ENCODE measurements at places on chromosomes 6 and 20.

DNA sequence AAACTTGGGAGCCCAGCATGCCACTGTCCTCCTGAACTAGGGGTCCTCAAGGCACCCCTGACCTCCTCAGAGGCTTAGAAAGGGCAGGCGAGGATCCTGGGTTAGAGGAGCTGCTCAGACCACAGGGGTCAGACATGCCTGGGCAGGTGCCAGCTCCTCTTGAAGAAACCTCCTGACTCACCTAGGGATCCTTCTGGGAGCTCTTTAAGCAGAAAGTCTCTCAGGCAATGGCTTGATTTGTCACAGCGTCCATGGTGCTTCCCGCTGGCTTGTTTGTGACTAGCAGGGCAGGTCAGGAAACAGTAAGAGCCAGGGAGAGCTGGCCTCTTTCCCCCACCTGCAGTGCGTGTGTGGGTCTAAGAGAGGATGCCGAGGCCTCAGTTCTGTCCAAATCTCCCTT, 174.5 kb upstream of the SNX9 start:
- DNase-seq = no peak

DNA sequence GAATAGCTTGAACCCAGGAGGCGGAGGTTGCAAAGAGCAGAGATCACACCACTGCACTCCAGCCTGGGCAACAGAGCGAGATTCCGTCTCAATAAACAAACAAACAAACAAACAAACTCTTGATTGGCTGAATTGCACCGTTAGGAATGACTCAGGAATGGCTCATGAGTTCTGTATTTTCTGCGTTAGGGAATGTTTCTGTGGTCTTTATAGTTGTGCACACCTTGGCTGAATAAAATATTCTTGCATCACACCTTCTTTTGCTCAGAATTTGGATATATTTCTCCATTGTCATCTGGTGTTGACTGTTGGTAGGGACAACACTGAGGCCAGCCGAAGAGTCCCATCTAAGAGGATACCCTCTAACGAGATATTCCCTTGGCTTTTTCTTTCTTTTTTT, 19.6 kb upstream of the PI16 start:
- DNase-seq = no peak

DNA sequence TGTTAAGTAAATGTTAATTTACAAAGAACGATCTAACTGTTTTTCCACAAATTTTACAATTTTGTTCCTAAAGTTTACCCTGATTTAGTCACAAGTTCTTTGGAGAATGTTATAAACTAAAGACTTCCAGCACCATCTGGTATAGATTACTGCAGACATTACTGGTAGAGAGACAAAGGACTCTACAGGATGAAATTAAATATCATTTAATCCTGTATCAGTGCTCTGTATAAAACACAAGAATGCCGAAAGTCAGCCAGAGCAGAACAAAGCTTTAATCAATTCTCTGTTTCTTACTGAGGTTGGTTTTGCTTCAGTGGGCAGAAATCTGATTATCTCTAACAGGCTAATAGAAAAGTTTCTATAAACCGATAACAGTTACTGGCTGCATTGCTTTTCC, 763.6 kb downstream of the TENT5A start:
- no peak for DNase-seq

DNA sequence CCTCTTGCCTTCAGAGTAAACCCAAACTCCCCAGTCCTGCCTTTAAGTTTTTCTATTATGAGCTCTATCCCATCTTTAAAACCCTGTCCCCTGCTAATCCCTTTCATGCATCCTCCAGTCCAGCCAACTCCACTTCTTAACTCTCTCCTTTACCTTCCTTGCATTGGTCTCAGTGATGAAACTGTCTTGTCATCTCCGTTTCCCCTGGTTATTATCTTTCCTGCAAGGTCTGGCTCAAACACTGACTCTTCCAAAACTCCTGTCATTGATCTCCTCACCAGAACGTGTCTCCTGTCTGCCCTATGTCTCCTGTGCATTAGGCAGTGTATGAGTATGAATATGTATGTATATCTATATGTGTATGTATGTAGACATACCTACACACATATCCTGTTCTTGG, 11.8 kb upstream of the FNDC1 start:
- no peak for DNase-seq

GRCh38 chr20:40766790-40767614, 78.0 kb upstream of the MAFB start:
- no peak for DNase-seq

- no peak for DNase-seq
Observed at GRCh38 chr6:35084041-35084491, 57.1 kb downstream of the TCP11 start.

DNA sequence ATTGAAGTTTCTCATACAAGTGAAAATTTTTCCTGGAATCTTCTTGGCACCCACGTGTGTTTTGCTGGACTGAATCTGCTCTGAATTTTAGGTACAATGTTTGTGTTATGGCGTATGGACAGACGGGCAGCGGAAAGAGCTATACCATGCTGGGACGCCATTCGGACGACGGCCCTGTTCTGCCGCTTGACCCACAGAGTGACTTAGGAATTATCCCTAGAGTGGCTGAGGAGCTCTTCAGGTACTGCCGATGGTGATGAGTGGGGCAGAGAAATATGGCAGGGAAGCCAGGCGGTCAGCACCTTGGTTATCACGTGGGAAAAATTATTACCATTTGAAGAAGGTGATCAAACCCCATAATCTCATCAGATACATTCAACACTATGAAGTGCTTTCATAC, 36.3 kb downstream of the KIF25 start:
- no peak for DNase-seq
